Stimulated activated CD4-positive, alpha-beta T cell treated with anti-CD3 and anti-CD28 coated beads, Interleukin-4, amount 100 ng/mL, for 1 hour (primary cell): ENCODE measurements at places on chromosomes 2 and 18.

DNA sequence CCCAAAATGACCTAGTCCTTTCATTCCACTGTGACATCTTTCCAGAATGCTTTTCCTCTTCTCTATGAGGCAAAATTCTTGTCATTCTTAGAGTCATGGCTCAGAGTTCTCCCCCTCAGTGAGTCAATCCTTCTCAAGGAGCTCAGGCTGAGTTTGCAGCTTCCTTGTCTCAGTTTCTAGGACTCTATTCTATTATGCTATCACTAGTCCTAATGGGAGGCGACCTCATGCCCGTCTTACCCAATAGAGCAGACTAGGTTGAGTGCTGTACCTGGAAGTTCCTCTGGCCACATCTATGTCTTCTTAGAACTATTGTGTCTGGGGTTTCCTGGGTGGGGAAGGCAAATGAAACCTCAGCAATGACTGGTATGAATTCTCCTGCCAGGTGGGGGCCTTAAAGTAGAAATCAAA lies 51.5 kb downstream of the HAUS1 start:
- peak; percentile 15 for DNase-seq

DNA sequence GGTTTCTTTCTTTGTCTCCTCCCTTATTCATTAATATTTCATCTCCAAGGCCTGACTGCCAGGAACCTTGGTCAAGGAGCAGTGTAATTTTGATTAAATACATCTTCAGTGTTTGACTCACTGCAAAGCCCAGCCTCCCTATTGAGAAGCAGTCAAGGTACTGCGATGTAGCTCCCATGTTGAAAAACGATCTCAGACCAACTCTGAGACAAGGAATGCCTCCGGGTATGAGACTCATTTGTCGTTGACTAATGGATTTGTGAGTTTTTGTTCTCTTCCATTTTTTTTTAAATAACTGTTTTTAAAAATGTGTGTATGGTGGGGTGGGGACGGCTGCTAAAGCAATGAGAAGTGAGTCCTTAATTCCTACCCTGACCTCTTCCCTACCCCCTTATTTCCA lies 361.6 kb downstream of the SOX11 start:
- DNase-seq, result no peak

DNA sequence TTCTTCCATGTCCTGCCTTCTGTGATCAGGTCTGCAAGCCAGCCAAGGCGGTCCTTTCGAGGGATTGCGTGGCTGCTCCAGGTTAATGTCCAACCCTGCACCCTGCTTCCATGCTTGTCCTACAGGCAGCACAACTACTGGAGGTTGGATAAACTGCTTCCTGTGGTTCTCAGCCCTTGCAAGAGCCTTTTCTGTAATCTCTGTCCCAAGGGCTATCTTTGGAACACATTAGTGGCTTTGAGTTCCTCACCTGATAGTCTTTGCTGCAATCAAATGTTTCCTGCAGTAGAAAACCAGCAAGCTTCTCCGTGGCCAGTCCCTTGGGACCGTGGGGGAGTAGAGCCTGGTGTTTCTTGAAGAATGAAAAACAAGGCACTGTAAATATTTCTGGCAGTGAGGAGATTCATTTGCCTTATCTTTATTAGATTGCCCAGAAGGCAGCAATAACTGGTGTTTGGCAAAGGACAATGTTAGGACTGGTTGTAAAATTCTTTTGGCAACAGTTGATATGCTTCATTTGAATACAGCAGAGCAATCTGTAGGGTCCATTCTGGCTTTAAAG lies 214.4 kb downstream of the FHOD3 start:
- DNase-seq, result no peak

DNA sequence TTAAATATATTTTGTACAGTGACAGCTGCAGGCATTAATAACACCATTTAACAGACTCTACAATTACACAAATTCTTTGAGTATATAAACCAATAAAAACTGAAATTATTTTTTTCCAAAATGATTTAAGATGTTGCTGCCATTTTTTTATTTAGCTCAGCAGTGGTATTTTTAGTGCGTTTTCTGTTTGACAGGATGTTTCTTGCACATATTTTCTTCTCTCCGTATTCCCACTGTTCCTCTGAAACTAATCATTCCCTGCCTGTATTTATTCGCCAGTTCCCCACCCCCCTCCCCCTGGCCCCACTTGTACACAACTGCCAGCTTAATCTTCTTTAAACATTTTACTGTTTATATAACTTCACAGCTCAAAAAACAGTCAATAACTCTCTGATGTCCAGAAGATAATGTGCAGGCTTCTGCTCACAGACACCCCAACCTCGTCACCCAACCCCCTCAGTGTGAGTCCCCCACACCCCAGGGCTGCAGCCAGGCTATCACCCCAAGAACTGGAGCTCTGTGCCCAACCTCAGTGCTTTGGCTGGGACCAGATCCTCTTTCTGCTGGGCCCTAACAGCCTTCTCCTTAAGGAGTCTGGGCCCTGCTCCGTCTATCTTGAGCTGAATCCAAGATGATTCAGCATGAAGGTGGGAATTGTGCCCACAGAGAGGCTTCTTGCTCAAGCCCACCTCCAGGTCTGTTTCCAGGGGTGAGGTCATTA lies 41.6 kb upstream of the MAP4K4 start:
- no peak for DNase-seq

DNA sequence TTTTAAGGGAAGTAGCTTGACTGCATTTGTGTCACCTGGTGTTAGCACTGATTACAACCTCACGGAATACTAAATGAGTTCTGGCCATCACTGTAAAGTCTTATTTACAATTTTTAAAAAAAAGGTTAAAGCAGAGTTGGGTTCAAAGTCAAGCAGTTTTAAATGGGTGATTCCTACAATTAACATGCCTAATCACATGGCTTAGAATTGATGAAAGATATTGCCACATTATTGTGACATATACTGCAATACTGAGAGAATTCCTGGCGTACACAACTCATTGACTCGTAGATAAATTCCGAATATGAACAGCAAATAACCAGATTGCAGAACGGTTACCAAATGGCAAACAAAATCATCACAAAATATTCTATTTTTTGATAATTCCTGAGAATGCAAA lies 34.2 kb downstream of the ROCK2 start:
- no peak for DNase-seq

DNA sequence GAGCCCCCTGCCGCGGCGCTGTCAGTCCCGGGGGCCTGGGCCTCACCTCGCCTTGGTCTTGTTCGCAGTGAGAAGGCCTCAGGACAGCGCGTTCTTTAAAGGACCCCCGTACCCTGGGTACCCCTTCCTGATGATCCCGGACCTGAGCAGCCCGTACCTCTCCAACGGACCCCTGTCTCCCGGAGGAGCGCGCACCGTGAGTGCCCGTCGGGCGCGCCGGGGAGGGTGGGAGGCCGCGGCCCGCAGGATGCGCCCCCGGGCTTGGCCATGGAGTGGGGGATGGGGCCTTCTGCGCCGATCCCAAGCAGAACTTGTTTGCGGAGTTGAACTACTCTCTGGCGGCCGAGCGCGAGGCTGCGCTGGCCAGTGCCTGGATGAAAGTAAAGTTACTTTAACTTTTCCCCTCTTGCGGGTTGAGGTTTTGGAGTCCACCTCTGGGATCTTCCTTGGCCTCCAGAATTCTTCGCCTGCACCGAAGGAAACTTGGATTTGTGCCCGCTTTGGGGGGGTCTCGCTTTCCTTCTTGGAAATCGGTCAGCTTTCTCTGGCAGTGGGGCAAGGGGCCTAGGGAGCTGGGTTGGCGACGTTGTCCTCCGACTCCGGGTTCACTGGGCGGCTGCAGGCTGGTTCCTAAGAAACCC lies 1.2 kb downstream of the TCF7L1 start:
- DNase-seq, result no peak
